Stimulated activated CD8-positive, alpha-beta memory T cell treated with anti-CD3 and anti-CD28 coated beads, Interleukin-15, amount 100 ng/mL, for 24 hours (primary cell): ENCODE measurements at places on chromosomes 3 and 15.

DNA sequence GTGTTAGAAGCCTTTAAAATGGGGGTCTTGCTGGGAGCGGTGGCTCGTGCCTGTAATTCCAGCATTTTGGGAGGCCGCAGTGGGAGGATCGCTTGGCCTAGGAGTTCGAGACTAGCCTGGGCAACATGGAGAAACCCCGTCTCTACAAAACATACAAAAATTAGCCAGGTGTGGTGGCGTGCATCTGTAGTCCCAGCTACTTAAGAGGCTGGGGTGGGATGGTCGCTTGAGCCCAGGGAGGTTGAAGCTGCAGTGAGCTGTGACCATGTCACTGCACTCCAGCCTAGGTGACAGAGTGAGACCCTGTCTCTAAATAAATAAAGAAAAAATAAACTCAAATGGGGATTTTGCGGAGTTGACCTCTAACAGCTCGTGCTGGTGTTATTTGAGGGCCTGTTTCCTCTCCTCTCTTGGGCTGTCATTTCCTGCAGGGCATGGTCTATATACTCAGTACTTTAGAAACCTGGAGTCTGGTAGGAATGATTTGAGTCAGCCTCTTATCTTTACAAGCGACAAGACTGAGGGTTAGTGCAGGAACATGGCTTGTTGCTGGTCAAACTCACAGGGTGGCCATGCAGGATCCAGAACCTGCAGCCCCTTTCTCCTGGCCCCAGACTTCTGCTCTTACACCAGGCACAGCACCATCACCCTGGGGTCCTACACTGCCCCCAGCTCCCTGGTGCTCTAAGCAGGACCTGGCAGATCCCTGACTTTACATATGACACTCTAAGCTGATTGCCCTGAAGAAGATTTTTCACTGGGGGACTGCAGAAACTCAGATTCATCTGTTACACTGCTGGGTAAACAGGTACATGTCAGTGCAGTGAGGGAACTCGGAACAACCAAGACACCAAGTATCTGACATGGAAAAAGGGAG, 15.1 kb downstream of the EHD4 start:
- DNase-seq: no peak

DNA sequence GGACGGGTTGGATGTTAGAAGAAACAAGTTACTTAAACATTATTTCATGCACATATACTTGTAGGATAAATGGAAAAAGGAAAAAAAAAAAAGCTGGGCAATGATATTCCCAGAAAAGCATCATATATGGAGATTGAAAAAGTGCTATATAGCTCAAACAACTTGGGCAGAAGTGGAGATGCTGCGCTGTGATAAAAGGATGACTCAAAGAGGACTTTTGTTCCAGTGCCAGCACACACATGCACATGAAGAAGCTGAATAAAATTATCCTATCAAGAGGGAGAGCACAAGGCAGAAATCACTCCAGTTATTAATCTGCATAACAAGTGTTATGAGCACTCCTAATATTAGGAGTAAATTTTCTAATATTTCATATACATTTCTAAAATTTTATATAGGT, 30.9 kb downstream of the FRMD4B start:
- no peak for DNase-seq

GRCh38 chr3:18740631-18741583, 315.8 kb upstream of the SATB1 start:
- no peak for DNase-seq

DNA sequence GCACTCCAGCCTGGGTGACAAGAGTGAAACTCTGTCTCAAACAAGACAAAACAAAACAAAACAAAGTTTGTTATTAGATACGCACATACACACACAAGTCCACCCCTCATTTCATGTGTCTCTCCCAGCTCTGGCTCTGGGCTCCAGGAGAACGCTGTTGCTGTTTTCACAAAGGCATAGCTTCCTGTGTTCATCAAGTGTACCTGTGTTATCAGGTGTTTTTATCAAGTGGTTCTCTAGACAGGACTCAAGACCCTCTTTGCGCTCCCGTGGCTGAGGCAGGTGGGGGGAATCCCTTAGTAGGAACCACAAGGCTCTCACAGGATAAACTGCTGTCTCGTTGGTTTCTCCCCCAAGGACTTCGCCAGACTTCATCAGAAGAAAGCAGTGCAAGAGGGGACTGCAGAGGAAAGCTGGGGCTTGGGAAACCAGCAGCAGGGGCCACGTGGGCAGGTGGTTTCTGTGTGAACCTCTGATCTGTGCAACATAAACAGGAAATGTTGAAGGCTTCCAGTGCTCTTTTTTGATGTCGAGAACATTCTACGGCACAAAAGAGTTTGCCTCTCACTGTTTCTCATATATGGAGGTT, 6.9 kb upstream of the PPP1R2 start:
- peak; percentile 32 for DNase-seq

GRCh38 chr15:77753281-77753873, 120.7 kb upstream of the LINGO1 start:
- DNase-seq: no peak

- DNase-seq: no peak
These were observed 940.2 kb downstream of the OTOL1 start for GRCh38 chr3:162436826-162437225.

DNA sequence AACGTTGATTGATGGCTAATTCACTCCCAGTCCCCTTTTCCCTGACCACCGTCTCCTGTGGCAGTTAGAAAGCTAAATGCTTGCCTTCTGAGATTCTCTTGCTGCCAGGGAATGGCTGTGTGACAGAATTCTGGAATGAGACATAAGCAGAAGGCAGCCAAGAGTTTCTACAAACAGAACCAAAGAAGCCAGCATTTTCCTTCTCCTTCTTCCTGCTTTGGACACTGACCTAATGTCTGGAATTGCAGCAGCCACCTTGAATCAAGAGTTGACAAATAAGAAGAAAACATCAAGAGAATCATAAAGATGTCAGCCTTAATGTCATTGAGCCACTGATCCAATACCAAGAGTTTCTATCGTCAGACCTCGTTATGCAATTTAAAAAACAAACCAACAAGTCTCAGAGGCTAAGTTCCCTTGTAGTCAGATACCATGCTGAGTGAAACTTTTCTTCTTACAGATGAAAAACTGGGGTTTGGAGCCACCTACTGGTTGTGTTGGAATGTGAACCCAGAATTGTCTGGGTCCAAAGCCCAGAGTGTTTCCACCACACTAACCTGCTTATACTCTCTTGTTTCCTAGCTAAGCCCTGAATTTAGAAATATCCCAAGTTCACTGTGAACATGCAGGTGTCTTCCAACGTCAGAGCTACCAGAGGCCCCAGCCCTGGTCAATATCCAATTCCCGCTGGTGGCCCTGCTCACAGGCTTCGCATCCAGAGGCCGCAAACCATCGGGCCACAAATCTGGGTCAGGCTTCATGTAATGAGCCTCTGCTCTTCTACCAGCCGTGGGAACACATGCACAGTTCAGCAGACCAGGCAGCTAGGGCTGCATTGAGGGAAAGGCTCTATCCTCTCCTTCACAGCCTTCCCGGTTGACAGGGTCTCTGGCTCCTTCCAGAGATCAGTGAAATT, 42.5 kb downstream of the MCF2L2 start:
- no peak for DNase-seq

DNA sequence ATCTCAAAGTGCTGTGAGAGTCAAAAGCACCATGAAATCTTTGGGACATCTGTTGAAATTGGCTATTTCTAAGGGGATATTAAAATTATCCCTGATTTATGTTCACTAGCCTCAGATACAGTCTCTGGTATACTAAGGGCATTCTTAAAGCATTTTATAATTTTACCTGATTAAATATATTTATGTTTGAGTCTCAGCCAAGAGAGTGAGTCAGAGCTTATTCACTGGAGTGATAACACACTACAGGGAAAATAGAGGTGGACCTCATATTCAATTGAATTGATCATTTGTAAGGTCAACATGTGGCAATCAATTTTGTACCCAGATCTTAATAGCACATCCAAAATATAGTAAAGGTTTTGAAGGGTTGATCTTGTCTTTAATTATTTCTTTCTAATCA, 733.6 kb downstream of the EPHA3 start:
- no peak for DNase-seq

- DNase-seq: no peak
These were observed 10.3 kb downstream of the COLQ start for GRCh38 chr3:15511156-15511555.

- DNase-seq: no peak
These were observed 984 bp downstream of the FGF7 start for GRCh38 chr15:49423901-49424550.

DNA sequence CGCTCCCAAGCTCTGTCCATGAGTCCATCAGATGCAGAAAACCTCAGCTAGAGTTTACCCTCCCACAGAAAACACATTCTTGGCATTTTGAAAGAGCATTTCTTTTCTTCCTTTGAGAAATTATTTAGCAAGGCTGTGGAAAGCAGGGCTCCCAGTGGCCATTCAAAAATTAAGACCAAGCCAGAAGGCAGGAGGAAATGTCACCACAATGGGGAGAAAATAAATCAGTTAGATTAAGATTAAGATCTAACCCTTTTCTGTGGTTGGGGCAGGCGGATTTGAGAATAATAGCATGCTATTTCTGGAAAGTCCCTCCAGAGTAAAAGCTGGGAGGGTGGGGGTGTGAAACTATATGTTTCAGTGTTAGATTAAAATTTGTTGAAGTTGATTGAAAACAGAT, 20.2 kb downstream of the LRIG1 start:
- no peak for DNase-seq

DNA sequence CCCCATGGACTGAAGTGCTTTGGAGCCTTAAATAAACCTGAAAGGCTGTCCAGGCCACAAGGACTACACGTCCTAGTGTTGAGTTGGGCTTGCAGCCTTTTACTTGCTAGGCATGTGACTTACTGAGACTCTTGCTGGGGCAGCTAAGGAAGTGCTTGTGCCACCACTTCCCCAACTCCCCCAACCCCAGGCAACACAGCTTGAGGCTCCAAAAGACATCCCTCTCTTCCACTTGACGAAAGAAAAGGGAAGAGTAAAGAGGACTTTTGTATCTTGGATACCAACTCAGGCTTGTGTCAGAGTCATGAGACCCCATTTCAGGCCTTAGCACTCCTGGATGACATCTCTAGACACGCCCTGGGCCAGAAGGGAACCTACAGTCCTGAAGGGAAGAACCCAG, 109.8 kb downstream of the XRN1 start:
- no peak for DNase-seq

DNA sequence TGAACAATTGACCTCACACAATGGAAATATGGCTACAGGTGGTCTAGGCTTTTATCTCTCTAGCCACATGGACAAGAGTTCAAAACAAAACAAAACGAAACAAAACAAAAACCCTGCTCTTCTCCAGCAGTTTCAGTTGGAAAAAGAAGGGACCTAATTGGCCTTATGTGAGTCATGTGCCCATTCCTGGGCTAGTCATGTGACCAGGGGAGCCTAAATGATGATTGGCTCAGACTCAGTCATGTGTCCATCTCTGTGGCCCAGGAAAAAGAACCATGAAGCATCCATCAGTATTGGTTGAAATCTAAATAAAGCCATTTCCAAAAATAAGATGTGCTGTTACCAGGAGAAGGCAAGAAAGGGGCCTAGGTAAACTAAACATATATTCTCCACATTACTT, 96.8 kb downstream of the ANXA2 start:
- no peak for DNase-seq

DNA sequence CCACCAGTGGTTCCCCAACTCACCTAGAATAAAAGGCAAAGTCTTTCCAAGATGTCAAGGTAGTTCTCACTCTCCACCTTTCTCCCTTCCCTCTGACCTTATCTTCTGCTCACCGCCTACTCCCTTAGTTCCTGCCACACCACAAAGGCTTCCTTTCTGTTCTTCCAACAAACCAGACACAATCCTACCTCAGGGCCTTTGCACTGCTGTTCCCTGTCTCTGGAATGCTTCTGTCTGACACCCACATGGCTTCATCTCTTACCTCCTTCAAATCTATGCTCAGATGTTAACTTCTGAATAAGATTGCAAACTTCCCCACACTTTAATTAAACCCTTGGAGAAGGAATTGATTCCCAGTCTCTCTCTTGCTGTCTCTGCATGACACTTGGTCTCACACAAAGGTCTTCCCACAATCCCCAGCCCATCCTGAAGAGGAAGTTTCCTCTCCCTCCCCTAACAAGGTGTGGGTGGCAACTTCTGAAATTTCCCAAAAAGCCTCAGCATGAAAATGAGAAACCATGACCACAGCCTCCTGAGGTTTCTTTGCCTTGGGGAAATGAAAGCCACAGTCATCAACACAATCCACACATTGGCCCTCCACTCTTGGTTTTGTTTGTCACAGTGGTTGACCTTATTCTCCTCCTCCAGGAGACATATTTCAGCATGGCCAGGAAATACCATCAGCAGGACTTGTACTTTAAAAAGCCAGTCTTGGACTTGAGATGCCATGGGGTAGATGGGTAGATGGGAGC, 3.0 kb upstream of the RYK start:
- no peak for DNase-seq

DNA sequence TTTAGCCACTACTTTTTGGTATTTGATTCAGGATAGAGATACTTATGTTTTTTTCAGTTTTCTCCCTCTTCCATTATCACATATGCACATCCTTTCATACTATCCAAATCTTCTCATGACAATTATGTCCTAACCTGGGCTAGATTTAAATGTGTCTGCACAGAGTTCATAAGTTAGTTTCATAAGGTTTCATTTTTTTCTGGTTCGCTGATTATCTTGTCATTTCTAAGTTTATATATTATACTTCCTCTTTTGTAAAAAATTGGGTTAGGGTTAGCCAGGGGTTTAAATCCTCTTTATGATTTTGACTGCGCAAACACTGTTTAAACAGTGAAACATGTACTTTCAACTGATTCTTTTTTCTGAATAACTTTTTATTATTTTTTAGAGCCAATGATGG, 148.6 kb downstream of the SST start:
- DNase-seq: no peak

GRCh38 chr3:135487261-135487660, 478.3 kb upstream of the PPP2R3A start:
- DNase-seq: no peak

DNA sequence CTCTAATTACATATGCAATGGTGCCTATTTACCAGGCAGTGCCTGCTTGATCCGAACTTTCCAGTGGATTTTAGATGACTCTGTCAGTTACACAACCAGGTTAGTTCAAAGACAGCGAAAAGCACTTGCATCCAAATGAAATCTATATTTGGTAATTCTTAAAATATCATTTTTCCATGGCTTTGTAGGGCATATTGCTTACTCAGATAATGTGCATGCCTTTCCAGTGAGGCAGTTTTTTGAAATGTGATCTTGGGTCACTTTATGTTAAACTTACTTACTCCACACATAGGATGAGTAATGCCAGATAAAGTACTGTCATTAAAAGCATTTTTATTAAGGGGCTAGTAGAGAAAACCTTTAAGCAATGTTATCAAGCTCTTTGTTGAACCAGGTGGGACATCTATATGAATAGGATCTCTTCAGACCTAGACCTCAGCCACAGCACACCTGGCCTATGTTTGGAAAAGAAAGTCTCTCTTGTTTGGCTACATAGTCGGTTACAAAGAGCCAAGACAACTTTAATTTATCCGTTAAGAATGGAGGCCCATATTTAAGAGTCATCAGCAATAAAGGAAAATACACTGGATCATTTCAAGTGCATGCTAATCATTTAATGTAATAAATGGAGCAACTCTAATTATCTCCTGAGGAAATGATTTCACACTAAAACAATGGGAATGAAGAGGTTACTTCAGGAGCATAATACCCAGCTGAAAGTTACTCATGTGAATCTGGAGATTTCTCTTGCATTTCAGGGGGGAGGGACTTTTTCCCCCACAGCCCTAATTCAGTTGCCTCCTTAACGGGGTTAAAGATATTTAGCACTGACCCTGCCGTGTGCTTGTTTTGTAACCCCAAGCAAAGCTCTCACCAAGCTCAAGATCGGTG, 56.3 kb upstream of the TMCO5A start:
- DNase-seq: no peak
